ENCODE measurements at places on chromosomes 12 and 14. TPM values are rescaled to one million over a fixed set of nuclear protein-coding genes. Genes with fewer than 3 reads are reported as not detected.

The KRT73 gene
- total RNA-seq: not detected

The FITM1 gene
- not detected for total RNA-seq

The ANO2 gene
- 24.9 TPM for total RNA-seq

The PWP1 gene
- 66.0 TPM for total RNA-seq

The RNASE7 gene
- not detected for total RNA-seq

The CHGA gene
- 59.1 TPM for total RNA-seq

The CLEC1A gene
- total RNA-seq: 0.69 TPM
